NCI-H2081 treated with DMSO at 0.1 percent for 48 hours (cell line): ENCODE measurements at places on chromosomes 6 and 20.

- DNase-seq = no peak
Observed at GRCh38 chr20:44552950-44553908, 29.1 kb upstream of the PKIG start.

- DNase-seq = no peak
Observed at GRCh38 chr6:135577059-135577538, 79.6 kb upstream of the AHI1 start.

DNA sequence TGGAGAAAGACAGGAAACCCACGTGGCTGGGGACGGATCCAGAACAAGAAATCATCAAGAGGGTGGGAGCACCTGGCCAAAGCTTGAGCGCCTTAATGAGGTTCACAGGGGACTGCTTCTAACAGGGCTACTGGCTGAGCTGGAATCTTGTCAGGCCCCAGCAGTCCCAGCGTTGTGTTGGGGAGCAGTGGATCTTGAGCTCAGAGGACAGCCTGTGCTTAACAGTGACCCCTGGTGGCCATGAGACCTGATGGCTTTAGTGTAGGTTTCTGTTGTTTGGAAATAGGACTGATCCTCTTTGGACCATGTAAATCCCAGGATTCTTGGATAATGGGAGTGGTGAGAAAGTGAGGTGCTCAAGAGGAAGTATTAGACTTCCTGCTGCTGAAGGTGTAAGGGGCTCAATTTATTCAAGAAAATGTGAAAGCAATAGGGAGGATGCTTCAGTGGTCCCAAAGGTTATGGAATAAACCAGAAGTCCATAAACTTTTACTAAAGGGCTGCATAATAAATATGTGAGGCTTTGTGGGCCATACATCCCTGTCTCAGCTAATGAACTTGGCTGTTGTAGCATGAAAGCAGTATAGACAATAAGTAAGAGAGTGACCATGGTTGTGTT, 216.2 kb downstream of the NFATC2 start:
- DNase-seq = no peak

DNA sequence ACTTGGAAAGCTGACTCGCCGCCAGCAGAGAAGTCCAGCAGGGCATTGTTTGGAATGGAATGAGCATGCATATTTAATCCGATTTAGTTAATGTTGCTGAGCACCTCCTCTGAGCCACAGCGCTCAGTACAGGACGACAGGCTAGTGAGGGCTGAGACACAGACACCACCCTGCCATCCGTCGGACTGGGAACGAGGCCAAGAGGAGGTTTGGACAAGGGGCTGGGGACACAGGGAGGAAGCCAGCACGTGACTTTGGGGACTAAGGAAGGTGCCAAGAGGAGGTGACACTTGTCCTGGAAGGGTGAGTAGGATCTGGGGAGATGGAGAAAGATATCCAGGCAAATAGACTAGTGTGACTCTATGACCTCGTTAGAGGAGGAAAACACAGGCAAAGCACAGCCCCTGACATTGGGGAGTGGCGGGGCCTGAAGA, 152.5 kb upstream of the ECI2 start:
- DNase-seq = no peak

- DNase-seq = no peak
Observed at GRCh38 chr6:26156850-26157250, 69.6 kb downstream of the HFE start.

DNA sequence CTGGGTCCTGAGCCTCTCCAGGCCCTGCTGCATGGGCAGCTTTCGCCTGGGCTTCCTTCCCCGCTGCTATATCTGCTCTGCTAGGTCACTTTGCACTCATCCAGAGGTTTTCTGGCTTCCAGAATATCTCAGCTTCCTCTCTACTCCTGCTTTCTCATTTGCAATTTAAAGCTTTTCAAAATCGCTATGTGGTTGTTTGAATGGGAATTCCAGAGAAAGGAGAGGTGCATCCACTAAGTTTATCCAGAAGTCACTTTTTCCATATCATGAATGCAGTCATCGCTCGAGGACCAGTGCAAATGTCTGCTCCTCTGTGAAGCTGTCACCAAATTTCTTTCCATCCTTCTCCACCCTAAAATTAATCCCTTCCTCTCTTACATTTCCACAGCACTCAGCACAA, 61.2 kb downstream of the SOD2 start:
- DNase-seq = no peak

- DNase-seq = no peak
Observed at GRCh38 chr6:137160763-137161162, 12.7 kb downstream of the IL22RA2 start.

DNA sequence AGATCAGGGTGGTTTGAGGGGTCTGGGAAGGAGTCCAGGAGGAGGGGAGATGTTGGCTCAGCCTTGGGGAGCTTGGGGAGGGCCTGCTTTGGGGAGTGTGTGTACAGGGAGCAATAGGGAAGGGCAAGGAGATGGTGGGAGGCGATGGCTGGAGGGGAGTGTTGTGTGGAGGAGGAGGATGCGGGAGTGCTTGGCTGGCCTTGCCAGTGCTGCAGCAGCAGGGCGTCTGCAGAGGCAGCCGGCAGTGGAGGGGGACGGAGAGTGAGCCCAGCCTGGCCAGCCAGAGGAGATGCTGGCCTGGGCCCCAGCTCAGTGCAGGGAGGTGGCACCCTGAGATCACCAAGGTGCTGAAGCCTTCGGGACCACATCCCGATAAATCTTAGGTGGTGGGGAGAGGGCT, 3.9 kb downstream of the IP6K3 start:
- DNase-seq = no peak

DNA sequence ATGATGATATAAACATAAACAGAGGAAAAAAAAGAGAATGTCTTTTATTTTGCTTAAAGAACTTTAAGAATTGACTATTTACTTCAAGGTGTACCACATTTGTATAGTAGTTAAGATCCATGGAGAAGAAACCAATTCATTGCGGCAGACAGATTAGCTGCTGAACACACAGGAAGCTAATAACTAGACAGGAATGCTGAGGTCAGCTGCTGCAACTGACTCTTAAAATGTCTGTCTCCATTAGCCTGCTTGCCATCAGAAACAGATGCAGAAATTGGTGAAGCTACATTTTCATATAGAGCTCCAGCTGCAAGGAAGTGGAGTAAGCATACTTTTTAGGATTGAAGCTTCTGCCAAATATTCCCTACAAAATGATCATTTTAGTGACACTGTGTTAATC, 939.5 kb downstream of the EPHA7 start:
- no peak for DNase-seq

DNA sequence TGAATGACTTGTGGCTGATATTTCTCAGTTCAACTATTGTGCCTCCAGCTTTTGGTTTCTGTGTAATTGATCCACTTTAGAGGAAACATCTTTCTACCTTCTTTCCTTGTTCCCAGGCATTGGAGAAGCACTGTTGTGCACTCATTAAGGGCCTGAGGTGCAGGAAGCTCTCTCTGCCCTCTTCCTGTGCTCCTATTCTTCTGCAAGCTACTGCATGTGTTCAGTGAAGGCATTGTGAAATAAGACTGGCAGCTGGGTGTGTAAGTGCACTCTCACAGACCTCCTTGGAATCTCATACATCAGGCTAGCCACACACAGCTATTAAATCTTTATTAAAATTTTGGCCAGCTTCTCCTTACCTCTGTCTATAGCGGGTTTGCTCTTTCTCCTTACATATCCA, 177.8 kb downstream of the OGFRL1 start:
- no peak for DNase-seq

GRCh38 chr6:34223956-34224940, 12.4 kb upstream of the HMGA1 start:
- DNase-seq = no peak

DNA sequence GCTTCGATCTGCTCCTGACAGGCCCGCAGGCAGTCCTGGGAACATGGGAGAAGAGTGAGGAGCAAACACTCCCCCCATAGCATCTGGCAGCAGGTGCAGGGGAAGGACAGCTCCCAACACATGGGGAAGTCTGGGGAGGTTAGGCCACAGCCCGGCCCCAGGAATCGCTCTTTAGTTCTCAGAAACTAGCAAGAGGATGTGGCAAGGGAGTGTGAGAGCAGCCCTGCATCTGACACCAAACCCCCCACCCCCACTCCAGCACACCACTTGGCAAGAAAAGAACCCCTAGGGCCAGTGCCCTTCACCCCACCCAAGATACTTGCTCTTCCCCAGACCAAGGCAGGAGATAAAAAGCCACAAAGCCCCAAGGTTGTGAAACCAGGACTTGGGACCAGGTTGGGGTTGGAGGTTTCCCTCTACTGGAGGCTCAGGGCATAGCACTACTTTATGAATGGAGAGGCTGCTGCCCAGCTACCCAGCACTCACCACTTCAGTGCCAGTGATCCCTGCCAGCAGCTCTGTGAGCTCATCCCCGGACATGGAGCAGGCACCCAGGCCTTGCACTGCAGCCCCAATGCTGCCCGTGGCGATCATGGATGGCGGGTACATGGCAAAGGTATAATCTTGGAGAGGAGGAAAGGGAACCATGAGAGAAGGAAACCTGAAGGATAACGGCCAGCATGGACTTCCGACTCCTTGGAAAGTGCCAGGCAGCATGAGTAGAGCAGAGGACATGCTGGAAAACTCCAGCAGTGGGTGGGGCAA, 5.4 kb downstream of the CCND3 start:
- DNase-seq = no peak

- DNase-seq = no peak
Observed at GRCh38 chr6:37058084-37058586, 52.7 kb downstream of the FGD2 start.

- DNase-seq = no peak
Observed at GRCh38 chr20:22795433-22795832, 211.1 kb upstream of the FOXA2 start.

DNA sequence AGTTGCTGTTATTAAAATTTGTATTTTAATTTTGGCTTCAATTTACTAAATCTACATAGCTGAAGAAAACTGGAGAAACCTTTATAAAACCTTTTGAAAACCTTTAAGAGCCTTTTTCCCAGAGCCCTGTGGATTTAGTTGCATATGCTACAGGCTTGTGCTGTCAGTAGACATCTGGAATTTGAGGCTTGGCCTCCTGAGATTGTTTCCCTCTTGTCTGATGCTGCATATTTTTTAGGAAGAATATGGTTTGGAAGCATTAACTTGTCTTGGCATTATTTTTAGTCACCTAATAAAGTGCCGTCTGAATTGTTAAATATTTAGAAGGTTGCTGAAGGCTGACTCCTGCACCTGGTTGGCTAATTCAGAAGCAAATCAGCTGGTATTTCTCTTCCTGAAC, 369.4 kb downstream of the UTRN start:
- DNase-seq = no peak

- no peak for DNase-seq
Observed at GRCh38 chr6:3232017-3232945, 4.8 kb upstream of the TUBB2B start.
